ENCODE measurements at places on chromosomes 13 and 19.

DNA sequence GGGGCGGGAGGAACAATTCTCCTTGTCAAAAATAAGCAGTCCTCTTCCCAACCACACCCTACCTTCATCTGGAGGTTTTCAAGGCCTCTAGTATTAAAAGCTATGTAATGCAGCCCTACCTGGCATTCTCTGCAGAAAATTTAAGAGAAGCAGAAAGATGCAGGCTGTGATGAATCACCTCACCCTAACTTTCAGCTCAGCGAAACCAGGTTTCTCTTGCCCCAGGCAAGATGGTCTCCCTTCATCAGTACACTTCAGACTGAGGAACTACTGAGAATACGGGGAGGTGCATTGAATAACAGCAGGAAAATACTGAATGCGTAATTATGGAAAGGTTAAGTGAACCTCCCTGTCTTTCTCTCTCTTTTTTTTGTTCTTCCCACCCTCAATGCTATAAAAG lies 437.6 kb upstream of the KLF12 start:
- DNase-seq = no peak

DNA sequence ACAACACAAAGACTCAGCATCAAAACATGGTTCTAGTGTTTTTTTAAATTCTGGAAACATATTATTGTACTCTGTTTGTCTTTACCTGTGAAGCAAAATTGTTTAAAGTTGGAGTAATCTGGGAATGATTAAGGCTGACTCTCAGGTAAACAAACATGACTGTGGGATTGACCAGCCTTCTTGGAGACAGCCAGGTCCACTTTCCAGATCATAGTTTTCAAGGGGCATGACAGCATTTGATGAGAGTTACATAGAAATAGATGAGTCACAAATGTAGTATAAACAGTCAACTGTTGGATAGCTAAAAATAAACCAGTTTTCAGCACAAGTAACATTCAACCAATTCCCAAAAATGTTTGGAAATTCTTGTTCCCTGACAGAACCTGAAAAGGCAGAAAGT lies 1680.9 kb downstream of the OLFM4 start:
- DNase-seq = no peak

GRCh38 chr13:34035676-34036325 lies 217.9 kb downstream of the RFC3 start:
- DNase-seq = no peak

- no peak for DNase-seq
These were observed 679 bp upstream of the CDADC1 start for GRCh38 chr13:49246850-49247642.

DNA sequence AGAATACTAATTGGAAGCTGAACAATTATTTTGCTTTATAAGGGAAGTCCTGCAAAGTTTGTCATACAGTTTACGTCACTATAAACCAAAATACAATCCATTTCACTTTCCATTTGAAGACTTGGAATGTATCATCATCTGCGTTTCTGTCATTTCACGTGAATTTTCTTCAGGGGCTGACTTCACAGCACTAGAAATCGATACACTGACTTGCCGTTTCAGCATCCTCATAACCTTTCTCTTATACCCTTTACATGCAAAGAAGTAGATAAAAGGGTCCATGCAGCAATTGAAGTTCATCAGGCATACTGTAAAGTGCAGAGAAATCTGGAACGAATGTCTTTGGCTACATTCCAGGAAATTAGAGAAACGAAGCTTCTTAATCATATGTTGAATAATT lies 12.2 kb downstream of the GPR183 start:
- peak; percentile 76 for DNase-seq

DNA sequence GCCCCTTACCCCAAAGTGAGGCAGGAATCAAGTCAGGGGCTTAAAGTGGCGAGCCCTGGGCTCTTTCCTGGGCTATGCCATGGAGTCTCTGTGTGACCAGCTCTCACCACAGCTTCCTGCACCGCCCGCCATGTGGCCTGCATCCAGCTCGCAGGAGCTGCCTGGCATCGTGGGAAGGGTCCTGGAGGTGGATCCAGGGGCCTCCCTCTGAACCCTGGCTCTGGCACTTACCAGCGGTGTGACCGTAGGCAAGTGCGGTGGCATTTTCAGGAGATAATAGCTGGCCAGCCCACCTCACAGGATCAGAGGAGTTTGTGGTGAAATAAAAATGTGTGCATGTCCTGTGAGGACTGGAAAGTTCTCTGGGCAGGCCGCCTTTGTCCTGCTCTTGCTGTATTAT lies 26.0 kb downstream of the DHRS12 start:
- no peak for DNase-seq

- DNase-seq = no peak
These were observed 161.6 kb downstream of the FLT1 start for GRCh38 chr13:28333204-28333881.

DNA sequence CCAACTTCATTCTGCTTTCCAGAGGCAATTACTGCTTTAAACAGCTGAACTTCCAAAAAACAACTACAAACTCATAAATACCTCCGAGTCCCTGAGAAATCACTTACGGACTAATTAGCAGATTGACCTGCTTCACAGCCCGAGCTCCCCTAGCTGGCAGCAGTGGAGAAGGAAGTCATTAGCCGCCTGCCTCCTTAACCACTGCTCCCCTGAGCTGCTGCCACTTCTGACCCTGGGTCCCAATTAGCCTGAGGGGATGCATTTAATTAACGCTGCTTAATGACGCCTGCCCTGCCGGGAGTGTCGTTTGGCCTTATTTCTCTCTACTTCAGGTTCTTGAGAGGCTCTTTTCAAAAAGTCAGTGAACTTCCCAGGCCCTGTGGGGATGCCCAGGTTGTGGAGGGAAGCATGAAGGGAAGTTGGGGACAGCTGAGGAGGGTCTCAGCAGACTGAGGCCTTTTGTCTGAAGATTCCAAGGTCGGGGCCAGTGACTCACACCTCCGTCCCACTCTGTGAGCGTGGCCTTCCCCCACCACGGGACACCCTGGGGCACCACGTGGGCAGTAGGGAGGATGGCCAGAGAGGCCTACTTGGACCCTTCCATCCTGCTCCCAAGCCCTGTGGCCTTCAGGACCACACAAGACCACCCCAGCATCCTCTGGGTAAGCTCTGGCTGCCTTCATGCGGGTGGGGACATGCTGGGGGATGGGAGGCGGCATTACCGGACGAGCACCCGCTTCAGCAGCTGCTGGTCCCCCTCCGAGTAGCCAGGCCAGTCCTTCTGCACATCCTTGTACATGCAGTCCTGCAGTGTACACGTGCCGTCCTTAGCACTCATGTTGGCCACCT lies 19.8 kb upstream of the ISYNA1 start:
- no peak for DNase-seq

DNA sequence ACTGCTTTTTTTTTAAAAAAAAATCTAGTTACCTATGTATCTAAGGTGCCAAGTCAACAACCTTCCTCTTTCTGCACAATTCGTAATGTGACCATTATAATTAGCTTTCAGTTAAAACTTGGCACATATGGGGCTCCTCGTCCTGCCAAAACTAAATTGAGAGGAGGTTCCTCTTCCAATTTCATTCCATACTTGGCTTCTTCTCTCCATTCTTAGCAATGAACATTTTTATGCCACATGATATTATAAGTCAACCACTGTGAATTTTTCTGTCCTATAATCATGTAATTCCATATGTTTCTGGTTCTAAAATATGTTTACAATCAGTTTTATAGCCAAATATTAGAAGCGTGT lies 177.0 kb downstream of the DCLK1 start:
- no peak for DNase-seq

DNA sequence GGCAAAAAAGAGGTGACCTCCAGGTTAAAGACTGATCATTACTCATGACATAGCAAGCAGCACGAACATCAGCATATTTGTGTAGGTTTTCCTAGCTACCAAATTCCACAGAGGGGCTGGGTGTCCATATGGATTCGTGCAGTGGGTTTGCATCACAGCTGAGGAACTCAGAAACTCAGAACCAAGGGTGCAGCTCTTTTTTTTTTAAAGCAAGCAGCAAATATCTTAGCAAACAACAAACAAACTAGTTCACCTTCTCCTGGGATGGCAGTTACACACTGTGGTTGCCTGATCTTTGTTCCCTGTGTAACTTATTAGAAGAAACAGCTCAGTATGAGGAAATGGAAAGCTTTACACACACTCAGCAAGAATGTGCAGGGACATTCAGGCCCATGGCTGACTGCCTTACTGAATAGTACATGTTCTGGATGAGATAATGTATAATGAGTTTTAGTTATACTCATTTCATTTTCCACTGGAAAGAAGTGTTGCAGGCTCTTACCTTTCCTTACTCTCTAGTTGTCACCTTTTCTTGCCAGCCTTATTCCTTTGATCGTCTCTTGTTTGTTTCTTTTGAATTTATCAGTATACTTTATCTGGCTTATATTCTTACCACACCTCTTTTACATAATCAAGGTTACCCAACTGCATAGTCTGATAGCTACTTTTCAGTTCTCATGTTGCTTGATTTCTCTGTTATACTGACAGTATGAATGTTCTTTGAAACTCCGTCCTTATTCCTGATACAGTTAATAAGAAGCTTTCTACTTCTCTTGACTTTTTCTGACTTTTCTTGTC lies 4.3 kb downstream of the NDFIP2 start:
- DNase-seq = no peak

DNA sequence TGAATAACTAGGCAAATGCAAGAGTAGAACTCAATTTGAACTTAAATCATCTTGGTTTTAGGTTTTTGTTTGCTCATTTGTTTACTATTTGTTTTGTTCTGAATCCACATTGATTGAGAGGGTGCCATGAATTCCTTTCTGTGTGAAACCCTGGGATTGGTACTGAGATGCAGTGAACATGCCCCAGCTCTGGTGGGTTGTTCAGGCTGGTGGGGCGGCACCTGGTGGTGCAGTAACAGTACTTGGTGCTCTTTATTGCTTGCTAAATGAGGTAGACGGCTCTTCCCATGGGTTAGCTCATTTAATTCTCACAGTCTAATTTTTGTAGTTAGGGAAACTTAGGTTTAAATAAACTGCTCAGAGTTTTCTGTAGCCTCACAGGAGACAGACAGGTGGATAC lies 48.4 kb downstream of the WASF3 start:
- no peak for DNase-seq

- DNase-seq = peak; percentile 79
These were observed 18.3 kb upstream of the ENOX1 start for GRCh38 chr13:43805071-43805468.

- no peak for DNase-seq
These were observed 91.2 kb downstream of the KATNAL1 start for GRCh38 chr13:30216111-30216510.

GRCh38 chr13:106033659-106034058 lies 501.8 kb downstream of the EFNB2 start:
- DNase-seq = no peak

DNA sequence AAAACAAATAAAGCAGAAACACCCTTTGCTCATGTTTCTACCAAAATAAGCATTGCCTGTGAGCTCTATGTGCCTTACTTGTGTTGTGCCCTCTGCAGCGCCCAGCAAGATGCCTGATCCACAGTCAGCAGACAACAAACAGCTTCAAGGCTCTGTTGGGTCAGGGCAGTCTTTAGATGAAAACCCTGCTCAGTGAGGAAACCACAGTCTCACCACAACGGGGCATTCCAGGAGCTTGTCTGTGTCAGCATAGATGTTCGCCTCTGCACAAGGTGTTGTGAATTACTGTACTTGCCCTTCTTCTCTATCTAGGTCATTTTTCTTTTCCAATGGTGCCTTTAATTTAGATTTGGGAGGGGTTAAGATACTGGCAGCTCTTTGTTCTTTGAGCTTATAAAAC lies 251.9 kb downstream of the COL4A1 start:
- peak; percentile 26 for DNase-seq

GRCh38 chr13:45333977-45334922 lies 6.7 kb downstream of the TPT1 start:
- peak; percentile 31 for DNase-seq

DNA sequence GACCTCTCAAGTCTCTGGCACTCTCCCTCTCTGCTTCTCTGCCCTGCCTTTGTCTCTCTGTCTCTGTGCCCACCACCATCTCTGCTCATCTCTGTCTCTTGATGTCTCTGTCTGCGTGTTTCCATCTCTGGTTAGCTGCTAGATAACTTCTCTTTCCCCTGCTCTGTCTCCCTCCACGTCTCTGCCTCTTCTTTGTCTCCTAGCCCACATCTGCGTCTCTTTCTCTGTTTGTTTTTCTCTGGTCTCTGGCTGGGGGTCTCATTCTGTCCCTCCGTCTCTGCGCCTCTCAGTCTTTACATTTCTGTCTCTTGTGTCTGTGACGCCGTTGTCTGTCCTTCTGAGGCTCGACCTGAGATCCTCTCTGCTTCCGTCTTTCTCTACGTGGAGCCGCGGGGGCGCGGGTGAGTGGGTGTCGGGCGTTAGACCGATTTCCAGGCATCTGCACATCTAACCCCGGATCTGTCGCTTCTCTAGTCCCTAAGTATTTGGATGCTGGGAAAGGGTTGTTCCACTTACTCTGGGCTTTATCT lies 386 bp downstream of the GIPR start:
- DNase-seq = peak; percentile 53
